GM12891 (cell line): ENCODE measurements at places on chromosomes 12 and 14.

DNA sequence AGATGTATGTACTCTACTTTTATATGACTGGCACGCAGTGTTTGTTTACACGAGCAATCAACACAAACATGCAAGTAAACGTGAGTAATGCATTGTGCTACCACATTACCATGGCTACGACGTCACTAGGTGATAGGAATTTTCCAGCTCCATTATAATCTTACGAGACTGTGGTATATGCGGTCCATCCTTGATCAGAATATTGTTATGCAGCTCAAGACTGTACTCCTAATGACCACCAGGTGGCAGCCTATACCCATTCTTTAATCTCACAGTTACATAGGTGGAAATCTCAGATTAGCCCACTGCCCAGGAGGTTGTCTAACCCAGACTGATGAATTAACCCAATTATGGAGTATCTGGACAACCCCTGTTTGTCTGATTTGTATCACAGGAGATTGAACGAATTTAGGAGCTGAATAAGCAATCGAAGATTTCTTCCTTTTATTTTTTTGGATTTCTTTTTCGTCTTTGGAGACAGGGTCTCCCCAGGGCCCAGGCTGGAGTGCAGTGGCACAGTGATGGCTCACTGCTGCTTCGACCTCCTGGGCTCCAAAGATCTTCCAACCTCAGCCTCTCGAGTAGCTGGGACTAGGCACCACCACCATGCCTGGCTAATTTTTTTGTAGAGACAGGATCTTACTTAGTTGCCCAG lies 8.7 kb upstream of the TESPA1 start:
- DNase-seq, result no peak

GRCh38 chr12:73180734-73181133 lies 908.6 kb downstream of the TRHDE start:
- no peak for DNase-seq

DNA sequence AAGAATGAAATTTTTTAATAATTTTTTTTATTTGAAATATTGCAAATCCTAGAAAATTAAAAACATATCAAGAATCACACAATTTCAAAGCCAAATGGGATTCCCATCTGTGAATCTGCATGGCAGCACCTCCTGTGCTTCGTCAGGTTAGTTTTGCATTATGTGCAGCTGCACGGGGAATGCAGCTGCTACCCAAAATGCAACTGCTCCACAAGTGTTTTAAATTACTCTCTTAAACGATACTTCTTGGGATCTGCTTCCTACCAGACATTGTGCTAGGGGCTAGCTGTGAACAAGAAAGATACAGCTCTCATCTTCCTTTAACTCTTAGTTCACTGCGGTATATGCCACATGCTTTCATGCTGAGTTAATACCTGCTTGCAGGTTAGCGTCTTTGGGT lies 154.2 kb downstream of the CRADD start:
- DNase-seq, result no peak

GRCh38 chr12:47856721-47857575 lies 37.2 kb upstream of the HDAC7 start:
- DNase-seq, result no peak

DNA sequence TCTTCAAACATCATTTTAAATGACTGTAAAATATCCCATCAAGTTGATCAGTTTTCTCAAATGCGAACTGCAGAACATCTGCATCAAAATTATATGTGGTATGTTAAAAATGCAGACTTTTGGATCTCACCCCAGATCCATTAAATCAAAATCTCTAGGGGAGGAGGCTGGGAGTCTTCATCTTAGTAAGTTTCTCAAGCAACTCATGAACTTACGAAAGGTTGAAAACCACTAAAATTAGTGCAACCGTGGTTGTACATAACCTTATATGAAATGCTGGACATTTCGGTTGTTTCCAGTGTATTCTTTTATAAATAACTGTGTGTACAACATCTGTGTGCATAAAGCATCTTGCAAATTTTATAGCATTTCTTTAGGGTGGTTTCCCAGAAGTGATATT lies 39.2 kb downstream of the ZFP36L1 start:
- no peak for DNase-seq

DNA sequence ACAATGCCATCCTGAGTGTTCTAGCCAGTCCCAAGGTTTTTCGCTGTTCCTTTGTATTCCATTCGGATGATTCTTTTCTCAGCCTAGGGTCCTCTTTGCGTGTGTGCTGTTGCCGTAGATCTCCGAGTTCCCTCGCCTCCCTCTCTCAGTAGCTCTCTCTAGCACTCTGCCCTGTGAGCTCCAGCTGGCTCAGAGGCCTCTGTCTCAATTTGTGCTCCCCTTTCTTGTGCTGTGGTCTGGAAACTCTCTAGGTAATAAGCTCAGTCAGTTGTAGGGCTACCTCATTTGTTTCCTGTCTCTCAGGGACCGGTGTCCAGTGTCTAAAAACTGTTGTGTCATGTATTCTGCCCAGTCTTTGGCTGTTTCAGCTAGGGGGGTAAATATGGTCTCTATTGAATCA lies 179.3 kb downstream of the PCNX1 start:
- no peak for DNase-seq

GRCh38 chr12:114875313-114875712 lies 191.3 kb upstream of the TBX3 start:
- DNase-seq, result no peak

DNA sequence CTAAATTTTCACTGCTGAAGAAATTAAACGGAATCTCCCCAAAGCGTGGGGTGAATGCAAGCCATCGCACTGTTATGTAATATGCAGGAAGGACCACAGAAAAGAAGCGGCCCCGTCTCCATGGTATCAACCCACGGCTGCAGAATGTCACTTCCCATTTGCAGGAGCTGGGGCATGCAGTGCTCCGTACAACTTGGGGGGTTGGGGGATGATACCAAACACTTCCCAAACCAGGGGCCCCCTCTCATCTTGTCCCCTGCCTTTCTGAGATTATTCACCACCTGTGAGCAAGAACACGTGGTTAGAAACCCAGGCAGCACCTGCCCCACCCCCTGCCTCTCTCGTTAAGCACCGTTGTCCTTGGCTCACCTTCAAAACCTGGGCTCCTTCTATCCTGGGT lies 505.1 kb upstream of the TMEM132C start:
- no peak for DNase-seq

DNA sequence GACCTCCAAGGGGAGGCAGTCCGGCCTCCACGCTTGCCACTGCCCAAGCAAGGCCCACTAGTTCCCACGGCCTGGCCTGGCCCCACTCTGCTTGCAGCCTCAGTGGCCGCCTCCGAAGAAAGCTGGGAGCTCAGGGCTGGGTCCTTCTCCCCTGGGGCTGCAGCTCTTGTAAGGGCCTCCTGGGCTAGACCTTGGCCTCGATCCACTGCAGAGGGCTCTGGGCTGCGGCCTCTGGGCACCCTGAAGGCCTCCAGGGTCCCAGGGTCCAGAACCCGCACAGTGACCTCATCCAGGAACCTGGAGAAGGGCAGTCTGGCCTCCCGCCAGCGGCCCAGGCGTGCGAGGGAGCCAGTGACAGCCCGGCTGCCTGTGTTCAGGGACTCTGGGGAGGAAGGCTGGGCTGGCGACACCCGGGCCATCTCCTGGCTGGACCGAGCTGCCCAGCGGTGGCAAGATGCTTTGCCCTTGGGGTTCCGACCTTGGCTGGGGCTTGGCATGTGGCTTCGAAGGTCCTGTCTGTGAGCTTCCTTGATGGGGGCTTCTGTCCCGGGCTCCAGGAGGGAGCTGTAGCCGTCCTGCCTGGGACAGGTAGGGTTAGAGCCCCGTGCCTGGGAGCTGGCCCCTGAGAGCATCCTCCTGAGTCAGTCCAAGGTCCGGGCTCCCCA lies 9.8 kb downstream of the BEGAIN start:
- DNase-seq, result no peak

- no peak for DNase-seq
These were observed 114.5 kb downstream of the CMAS start for GRCh38 chr12:22160396-22161003.

GRCh38 chr12:29957835-29958234 lies 174.1 kb upstream of the TMTC1 start:
- no peak for DNase-seq

DNA sequence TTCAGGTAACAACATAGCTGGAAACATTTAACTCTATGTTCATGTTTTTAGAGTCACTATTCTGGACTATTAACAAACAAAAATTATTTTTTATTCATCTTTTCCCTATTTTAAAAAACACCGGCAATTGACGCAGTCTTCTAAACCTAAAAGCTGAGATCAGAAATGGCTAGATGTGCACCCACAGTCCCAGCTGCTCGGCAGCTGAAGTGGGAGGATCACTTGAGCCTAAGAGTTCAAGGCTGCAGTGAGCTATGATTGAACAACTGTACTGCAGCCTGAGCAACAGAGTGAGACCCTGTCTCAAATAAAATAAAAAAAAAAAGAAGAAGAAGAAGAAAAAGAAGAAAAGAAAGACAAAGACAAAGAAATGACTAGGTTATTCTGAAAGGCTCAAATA lies 64.5 kb downstream of the PAX9 start:
- DNase-seq, result no peak

DNA sequence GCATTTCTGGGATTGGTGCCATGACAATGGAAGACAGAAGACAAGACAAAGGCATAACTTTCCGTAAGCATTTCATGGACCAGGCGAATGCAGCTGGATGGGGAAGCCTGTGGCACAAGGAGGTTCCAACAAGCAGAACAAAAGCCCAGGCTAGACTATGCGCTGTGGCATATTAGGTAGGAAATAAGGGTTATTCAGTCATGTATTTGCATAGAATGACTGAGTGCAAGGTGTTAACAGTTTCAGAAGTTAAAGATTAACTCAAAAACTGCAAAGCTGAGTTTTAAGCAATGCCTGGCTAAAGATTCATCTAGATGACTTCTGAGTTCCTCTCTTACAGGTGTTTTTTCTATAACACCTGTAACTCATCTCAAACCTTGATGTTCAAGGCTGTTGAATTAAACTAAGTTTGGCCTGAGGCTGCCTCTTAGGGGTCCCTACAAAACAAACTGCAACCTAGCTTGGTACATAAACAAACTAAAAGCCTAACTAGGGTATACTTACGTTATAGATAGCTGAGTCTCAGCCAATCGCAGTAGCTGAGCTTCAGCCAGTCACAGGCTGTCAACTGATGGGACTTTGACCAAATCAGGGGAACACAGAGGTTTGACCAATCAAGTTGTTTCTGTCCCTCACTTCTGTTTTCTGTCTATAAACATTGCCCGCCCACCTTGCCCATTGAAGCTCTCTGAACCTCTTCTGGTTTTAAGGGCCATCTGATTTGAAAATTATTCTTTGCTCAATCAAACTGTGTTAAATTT lies 52.2 kb upstream of the PLBD1 start:
- DNase-seq, result no peak

DNA sequence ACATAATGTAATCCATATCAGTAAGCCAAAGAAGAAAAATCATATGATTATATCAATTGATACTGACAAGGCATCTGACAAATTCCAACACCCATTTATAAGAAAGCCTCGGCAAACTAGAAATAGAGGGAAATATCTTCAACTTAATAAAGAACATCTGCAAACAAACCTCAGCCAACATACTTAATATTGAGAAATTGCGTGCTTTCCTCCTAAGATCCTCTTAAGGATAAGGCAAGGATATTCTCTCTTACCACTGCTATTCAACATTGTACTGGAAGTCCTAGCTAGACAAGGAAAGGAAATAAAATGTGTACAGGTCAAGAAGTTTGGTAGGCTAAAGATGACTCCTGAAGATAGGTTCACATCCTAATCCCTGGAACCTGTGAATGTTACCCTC lies 115.9 kb downstream of the DERA start:
- no peak for DNase-seq

DNA sequence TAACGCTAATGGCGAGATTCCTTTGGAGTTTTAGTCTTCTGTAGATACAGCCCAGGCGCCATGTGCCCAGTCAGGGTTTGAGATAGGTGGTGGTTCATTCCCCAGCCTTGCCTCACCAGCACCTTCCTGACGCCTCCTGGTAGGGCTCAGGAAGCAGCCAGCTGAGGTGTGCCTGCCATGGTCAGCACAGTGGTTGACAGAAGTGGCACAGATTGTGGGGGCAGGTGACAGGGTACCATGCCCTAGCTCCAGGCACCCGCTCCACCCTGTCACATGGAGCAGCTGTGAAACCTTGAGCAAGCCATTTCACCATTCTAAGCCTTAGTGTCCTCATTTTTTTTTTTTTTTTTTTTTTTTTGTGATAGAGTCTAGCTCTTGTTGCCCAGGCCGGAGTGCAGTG lies 45.6 kb downstream of the EVL start:
- DNase-seq, result no peak

GRCh38 chr14:93532541-93532940 lies 101.8 kb downstream of the UNC79 start:
- no peak for DNase-seq

GRCh38 chr12:93896952-93897351 lies 219.8 kb downstream of the CRADD start:
- no peak for DNase-seq

DNA sequence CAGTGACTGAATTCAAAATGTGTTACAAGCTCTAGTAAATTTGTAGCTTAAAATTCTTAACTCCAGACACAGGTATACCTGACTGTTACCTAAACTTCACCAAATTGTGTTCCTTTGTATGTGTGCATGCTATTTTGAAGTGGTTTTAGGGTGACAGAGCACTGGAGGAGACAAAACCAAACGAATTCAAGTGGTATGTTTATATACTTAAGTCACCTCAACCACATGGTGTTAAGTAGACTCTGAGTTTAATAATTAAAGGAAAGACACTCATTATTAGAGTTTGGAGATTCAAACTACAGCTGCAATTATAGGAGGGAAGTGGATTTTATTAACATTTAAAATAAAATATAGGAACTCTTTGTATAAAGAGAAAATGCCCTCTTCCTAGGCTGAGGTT lies 84.3 kb downstream of the PLCZ1 start:
- DNase-seq, result no peak

DNA sequence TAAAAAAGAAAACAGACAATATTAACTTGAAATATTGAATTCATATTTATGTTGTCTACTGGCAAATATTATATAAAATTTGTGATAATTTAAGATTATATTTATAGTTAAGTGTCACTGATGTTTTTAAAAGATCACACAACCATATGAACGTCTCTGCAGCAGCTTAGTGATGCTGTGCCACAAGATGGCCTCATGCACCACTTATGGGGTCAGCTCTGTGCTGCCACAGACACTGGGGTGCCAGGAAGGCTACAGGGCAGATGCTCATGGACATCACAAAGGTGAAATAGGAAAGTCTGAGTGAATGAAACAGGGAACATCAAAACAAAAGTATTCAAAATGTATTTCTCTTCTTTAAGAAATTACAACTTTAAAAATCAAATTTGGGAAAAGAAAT lies 13.1 kb downstream of the ATXN3 start:
- no peak for DNase-seq

DNA sequence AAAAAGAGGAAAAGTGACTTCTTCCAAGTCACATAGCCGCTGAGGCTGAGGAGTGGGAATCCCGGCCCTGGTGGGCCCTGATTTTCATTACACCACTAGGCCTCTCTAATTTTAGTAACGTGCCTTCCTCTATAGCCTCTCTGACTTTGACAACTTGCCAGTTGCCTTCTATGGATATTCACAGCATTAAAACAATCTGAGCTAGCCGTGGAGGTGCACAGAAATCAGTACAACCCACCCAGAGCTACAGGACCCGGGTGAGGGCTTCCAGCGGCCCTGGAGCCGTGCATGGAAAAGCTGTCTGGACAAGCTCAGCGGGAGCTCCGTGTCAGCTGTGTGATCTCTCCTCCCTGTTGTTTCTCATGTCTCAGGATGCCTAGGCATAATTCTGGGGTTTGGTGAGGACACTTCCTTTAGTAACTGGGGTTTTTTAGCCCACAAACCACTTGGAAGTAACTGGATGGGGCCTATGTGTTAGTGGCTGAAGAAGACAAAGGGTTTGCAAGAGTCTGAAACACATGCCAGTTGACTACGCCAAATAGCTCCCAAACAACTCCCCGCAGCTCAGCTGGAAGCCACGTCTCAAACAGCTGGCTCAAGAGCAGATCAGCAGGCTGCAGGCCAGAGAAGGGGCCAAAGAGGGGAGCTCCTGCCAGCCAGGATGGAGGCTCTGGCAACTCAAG lies 53.0 kb downstream of the SSH1 start:
- no peak for DNase-seq
